Osteoblast (primary cell): ENCODE measurements at places on chromosomes 4 and X. TPM values are rescaled to one million over a fixed set of nuclear protein-coding genes. Genes with fewer than 3 reads are reported as not detected.

Gene CXorf58
- not detected in 2 replicates for total RNA-seq

Gene AWAT1
- total RNA-seq = not detected in 2 replicates

DNA sequence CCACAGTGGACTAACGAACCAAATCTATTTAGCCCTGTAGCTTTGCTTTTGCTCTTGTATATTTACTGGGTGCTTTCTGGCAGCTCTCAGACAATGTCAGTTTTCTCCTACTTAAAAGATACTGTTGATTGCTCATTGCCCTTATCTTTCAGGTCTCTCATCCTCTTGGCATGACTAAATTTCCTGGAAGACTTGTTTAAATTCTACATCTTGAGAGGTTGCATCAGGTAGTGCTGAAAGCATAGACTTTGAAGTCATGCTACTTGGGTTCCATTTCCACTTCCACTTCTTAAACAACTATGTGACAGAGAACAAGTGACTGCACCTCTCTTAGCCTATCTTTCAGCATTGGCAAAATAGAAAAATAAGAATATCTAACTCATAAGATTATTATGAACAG lies 8.4 kb downstream of the TDO2 start:
- no peak for DNase-seq

GRCh38 chr4:98658287-98659105 lies at the start of gene TSPAN5:
Gene TSPAN5, minus strand, starts transcription at chr4:98658611.
- DNase-seq = peak; percentile 96

DNA sequence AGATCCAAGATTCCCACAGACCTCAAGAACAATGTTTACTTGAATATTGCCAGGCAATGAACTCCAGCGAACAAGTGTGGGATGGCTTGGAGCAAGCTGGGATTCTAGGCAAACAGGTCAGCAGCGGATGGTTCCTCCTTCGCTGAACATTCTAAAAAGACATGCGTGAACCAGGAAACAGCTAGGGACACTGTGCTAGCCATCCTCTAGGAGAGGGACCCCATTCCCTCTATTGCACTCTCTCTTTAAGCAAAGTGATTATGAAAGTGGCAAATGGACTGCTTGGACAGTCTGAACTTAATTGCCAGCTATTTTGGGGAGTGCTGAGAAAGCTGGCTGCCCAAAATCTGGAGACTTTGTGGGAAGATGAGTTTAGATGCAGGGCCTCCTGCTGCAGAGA lies 29.9 kb upstream of the TEC start:
- DNase-seq = peak; percentile 63

DNA sequence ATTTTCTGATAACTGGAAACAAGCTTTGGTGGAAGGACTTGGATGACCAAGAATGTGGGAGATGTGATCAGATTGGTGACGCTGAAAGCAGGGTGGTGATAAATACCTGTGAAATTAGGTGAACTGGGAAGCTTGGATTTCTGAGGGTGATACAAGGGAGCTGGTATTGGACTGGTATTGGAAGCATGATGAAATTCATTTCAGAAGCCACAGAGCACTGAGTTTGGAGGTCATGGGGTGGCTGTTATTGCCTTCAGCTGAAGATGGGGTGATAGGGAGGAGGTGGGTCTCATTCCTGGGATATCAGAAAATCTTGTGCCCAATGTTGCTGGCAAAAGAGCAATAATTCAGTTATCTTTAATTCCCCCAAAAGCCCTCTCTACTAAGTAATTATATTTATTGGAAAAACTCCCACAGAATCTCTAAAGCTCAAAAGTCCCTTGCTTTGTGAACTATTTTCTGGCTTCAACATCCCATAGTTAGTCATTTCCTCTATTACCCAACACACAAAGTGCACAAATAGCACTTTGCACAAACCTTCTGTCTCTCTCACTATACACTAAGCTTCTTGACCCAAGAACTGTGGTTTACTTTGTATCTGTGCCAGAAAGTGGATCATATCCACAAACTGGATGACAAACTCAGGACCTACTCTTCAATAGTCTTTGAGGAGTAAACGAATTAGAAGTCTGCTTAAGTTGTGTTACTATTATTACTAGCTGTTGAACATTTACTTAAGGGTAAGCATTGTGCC lies 23.1 kb upstream of the CAMK2D start:
- DNase-seq = peak; percentile 73
